ENCODE measurements at places on chromosomes 3 and 15.
A peak's percentile ranks its signal among the peaks of the same experiment; 100 is the strongest.

DNA sequence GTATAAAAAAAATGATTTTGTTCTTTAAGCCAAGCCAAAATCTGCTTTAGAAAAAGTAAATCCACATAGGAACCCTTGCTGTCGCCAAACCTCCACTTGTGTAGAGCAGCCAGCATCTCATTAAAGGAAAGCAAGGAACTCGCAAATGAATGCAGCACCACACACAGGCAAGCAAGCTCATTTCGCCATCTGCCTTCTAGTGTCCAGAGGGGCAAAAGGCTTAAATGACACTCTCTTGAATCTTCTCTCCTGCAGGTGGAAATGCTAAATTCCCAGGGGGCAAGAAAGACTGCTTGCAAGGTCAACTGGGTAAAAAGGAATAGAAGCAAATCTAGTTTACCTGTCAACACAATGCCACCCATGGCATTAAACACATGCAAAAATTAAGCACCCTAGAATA, 2.4 kb downstream of the MB21D2 start:
- peak; percentile 8 for DNase-seq

GRCh38 chr3:42290966-42291714, 25.2 kb upstream of the CCK start:
- no peak for DNase-seq

- DNase-seq = no peak
These were observed 651 bp downstream of the MTMR14 start for GRCh38 chr3:9649791-9650521.

DNA sequence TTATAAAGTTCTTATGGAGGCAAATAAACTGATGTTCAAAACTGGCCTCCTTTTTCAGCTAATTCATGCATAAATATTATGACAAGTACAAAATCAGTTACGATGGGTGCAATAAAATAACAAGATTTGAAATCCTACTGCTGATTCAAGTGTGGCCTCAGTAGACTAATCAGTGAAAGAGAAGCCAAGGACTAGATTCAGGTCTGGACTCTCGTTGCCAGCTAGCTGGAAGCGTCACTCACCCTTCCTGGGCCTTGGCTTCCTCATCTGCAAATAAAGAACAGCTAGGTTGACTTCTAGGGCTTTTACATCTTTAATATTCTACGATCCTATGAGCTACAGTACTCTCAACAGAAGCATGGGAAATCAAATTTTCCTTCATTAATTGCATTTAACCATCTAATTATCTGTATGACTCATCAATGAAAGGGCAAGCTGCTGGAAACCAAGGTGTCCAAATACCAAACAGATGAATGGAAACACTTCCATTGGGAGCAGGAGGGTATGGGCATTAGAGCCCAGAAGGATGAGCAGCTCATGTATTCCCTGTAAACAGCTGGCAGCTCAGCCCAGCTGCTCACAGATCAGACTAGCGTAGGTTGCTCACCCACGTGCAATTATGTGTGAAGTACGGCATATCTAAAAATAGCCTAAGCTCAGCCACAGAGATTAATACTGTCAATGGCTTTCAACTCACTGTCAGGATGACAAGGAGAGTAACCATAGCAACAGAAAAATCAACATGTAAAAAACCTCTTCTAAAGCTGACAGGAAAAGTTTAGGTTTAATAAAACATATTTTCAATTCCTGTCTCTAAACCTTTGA, 294.8 kb downstream of the PLCL2 start:
- DNase-seq = peak; percentile 6
